ENCODE measurements at places on chromosomes 16 and 17. TPM values are rescaled to one million over a fixed set of nuclear protein-coding genes. Genes with fewer than 3 reads are reported as not detected.

- H3K27ac ChIP-seq = no peak overlapping the region
- no peaks in the 10 kb centered on the region for H3K27me3 ChIP-seq
- H3K4me3 ChIP-seq = no peak overlapping the region
- no peak for DNase-seq
These were observed 45.8 kb downstream of the ESRP2 start for GRCh38 chr16:68190081-68190480.

- H3K27ac ChIP-seq = no peak overlapping the region
- H3K27me3 ChIP-seq = peaks cover 3% of the 10 kb centered on the region
- H3K4me3 ChIP-seq = no peak overlapping the region
- H3K4me1 ChIP-seq = no peaks in the 10 kb centered on the region
- DNase-seq = no peak
These were observed 7.0 kb downstream of the SAMD14 start for GRCh38 chr17:50122945-50123344.

- H3K27me3 ChIP-seq = no peaks in the 10 kb centered on the region
- no peak overlapping the region for H3K4me3 ChIP-seq
- peak; percentile 83 for DNase-seq
- peaks cover 37% of the 10 kb centered on the region for H3K4me1 ChIP-seq
- peak overlapping the region; percentile 63 for H3K27ac ChIP-seq
These were observed 209.4 kb downstream of the SEC14L1 start for GRCh38 chr17:77349976-77350830.

- H3K4me3 ChIP-seq = no peak overlapping the region
- no peak overlapping the region for H3K27ac ChIP-seq
- no peaks in the 10 kb centered on the region for H3K27me3 ChIP-seq
These were observed 177.0 kb downstream of the IRF8 start for GRCh38 chr16:86075839-86076440.

DNA sequence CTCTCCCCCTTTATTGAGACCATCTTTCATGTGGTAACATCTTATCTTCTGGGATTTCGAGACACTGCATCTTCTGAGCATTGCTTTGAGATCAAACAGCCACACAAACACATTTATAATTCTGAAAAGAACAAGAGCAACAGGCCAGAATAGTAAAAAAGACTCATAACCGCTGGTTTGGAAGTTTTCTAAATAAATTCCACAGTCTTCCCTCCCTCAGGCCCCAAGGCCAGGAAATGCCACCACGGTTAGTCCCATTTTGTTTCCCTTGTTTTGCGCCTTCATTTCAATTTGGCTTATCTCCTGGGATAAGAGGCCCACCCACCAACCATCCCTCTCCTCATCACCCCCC is 25.3 kb downstream of the LITAF start:
- H3K27me3 ChIP-seq = no peaks in the 10 kb centered on the region
- H3K36me3 ChIP-seq = peaks cover under 1% of the 10 kb centered on the region
- no peak overlapping the region for H3K4me3 ChIP-seq
- H3K4me1 ChIP-seq = peaks cover 6% of the 10 kb centered on the region
- H3K27ac ChIP-seq = peak overlapping the region; percentile 64

- no peaks in the 10 kb centered on the region for H3K36me3 ChIP-seq
- H3K27ac ChIP-seq = no peak overlapping the region
These were observed 276.7 kb downstream of the PARN start for GRCh38 chr16:14353340-14353739.

The ABCC12 gene
- total RNA-seq = not detected

DNA sequence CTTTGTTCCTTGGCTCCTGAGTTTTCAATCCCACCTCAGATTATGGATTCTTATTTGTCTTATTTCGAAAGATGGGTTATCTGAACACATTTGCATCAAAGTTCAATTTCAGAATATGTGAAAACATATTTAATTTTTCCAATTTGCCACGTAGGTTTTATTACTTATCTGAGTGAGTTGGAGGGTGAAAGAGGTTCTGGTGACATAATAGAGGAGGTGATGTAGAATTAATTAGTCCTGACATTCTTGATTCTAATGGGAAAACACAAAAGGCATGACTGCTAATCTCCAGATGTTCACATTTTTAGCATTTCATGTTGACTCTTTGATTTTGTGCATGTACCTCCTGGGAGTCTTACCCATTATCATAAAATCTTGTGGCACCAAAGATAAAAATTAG is 9.1 kb downstream of the TOM1L1 start:
- DNase-seq = no peak
- peaks cover 1% of the 10 kb centered on the region for H3K36me3 ChIP-seq
- no peak overlapping the region for H3K27ac ChIP-seq
- no peaks in the 10 kb centered on the region for H3K27me3 ChIP-seq
- H3K4me3 ChIP-seq = no peak overlapping the region

DNA sequence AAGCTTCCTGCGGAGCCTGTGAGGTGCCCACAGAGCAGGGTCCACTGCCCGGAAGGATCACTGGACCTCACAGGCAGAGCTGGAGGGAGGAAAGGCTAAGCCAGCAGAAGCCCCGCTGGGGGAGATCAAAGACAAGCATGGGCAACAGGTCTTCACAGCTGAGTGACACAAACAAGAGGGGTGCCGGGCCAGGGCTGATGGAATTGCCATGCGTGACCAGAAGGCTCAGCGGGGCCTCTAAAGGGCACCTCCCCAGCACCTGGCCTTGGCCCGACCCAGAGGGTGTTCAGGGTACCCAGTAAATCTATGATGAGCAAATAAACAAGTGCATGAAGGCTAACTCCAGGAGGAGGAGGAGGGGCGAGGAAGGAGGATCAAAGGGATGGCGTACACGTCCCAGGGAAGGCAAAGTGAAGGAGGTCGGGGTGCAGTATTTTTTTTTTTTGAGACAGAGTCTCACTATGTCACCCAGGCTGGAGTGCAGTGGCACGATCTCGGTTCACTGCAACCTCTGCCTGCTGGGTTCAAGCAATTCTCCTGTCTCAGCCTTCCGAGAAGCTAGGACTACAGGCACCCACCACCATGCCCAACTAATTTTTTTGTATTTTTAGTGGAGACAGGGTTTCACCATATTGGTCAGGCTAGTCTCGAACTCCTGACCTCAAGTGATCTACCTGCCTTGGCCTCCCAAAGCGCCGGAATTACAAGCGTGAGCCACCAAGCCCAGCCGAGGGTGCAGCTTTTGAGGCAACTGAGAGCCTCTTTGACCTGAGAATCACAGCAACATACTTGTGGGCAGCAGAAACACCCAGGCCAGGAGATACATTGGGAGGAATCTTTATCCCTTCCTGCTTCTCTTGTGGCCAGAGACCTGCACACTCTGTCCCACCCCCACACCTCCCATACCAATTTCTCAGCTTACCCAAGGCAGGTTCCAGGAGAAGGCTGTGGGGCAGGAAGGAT is 16.1 kb upstream of the EXOC7 start:
- no peaks in the 10 kb centered on the region for H3K4me1 ChIP-seq
- DNase-seq = no peak
- peaks cover 5% of the 10 kb centered on the region for H3K27me3 ChIP-seq
- H3K36me3 ChIP-seq = no peaks in the 10 kb centered on the region

- H3K4me1 ChIP-seq = peaks cover 8% of the 10 kb centered on the region
- no peak overlapping the region for H3K27ac ChIP-seq
- no peak overlapping the region for H3K4me3 ChIP-seq
These were observed 6.8 kb upstream of the ADCY7 start for GRCh38 chr16:50259334-50260205.

The CDH1 gene
- under 0.01 TPM for total RNA-seq

DNA sequence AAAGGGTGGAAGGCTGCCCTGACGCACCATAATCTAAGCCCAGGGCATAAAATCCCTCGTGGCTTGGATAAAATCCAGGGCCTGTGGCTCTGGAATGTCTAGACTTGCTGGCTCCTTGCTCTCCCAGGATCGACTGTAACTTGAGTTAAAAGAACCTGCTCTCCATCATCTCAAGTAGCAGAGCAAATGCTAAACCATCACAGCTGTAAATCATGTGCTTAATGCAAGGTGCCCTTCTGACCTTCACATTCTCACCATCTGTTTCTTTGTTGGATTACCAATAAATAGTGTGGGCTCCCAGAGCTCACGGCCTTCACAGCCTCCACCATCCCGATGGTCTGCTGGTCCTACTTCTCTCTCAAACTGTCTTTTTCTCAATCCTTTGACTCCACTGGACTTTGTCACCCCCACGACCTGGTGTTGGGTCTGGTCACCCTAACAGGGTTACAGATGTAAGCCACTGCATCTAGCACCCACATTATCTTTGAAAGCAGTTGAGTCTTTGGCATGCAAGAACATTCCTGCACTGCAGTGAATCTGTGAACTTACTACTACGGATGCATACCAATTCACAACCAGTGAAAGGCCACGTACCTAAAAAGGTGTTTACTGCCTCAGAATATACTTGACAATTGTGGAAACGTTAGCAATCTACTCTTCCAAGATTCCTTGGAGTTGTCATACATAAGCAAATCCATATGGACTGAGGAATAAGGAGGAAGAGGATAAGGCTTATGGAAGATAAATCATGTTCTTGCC is 15.3 kb downstream of the RSL1D1 start:
- peaks cover 11% of the 10 kb centered on the region for H3K4me1 ChIP-seq
- peak overlapping the region; percentile 41 for H3K27ac ChIP-seq
- H3K4me3 ChIP-seq = no peak overlapping the region
- H3K36me3 ChIP-seq = peaks cover 12% of the 10 kb centered on the region

The TP53TG3 gene
- not detected for total RNA-seq

GRCh38 chr17:15233022-15233805 is 31.9 kb downstream of the PMP22 start:
- DNase-seq = peak; percentile 42
- H3K27me3 ChIP-seq = no peaks in the 10 kb centered on the region
- peaks cover 15% of the 10 kb centered on the region for H3K36me3 ChIP-seq
- peaks cover 6% of the 10 kb centered on the region for H3K4me1 ChIP-seq
- no peak overlapping the region for H3K4me3 ChIP-seq
- no peak overlapping the region for H3K27ac ChIP-seq

DNA sequence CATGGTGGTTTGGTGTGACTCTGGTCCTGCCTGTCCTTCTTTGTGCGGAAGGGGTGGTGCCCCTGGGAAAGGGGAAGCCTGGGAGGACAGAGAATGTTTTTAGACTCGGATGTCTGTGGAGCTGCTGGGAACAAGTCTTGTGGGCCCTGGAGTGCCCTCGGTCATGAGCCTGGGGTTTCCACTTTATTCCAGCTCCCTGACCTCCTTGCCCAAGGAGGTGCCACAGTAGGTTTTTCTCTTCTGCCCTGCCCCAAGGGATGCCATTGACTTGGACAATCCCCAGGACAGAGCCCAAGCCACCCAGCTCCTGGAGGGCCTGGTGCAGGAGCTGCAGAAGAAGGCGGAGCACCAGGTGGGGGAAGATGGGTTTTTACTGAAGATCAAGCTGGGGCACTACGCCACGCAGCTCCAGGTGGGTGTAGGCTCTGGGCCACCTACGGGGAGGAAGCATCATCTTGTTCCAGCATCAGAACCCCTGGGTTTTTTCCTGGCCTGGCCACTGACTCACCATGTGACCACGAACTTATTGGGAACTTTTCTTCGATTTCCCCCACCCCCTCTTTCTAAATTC is 1.4 kb downstream of the STAT5A start:
- H3K4me1 ChIP-seq = no peaks in the 10 kb centered on the region
- H3K36me3 ChIP-seq = no peaks in the 10 kb centered on the region
- H3K4me3 ChIP-seq = no peak overlapping the region
- no peak overlapping the region for H3K27ac ChIP-seq
- no peaks in the 10 kb centered on the region for H3K27me3 ChIP-seq

The KRTAP3-2 gene
- total RNA-seq = not detected

GRCh38 chr16:88645455-88645854 is 5.4 kb downstream of the CYBA start:
- no peak for DNase-seq
- peaks cover 1% of the 10 kb centered on the region for H3K27me3 ChIP-seq
- H3K4me3 ChIP-seq = no peak overlapping the region
- no peaks in the 10 kb centered on the region for H3K36me3 ChIP-seq
- peaks cover 3% of the 10 kb centered on the region for H3K4me1 ChIP-seq

GRCh38 chr16:25065899-25066298 is 45.6 kb upstream of the LCMT1 start:
- H3K36me3 ChIP-seq = no peaks in the 10 kb centered on the region
- H3K4me3 ChIP-seq = no peak overlapping the region
- no peaks in the 10 kb centered on the region for H3K27me3 ChIP-seq
- no peak for DNase-seq
- no peak overlapping the region for H3K27ac ChIP-seq

DNA sequence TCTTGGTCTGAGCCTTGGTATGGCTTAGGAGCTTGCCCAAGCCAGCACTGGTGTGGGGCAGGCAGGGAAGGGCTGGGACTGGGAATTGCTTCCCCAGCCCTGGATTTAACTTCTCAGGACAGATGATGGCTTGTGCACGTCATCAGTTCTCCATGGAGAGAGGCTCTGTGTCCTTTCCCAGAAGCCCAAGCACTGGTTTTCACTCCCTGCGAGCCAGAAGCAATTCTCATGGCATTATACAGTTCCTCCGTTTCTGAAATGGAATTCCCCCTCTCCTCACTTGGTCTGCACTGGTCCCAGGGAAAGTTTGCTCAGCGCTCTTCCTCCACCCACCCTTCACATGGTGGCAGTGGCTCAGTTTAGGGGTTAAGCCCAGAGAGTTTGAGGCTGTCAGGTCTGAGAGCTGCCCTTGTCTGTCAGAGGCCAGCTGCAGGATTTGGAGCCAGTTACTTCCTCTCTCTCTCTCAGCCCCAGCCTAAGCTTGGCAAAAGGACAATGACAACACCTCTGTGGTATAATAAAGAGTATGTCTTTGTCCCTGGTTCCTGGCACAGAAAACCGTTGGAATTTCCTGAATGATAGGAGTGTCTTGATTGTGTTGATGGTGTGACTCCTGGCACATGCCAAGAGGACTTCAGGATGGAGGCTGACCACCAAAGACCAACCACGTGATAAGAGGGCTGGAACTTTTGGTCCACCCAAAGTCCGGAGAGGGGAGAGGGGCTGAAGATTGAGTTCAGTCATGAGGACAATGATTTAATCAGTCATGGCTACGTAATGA is 219.6 kb upstream of the TNRC6C start:
- no peak for DNase-seq
- H3K27ac ChIP-seq = no peak overlapping the region
- H3K4me3 ChIP-seq = no peak overlapping the region
- peaks cover 7% of the 10 kb centered on the region for H3K27me3 ChIP-seq
- H3K4me1 ChIP-seq = no peaks in the 10 kb centered on the region

GRCh38 chr16:81553080-81553813 is 108.6 kb downstream of the CMIP start:
- no peaks in the 10 kb centered on the region for H3K27me3 ChIP-seq
- H3K4me1 ChIP-seq = peaks cover 3% of the 10 kb centered on the region
- no peak overlapping the region for H3K27ac ChIP-seq
- peak; percentile 71 for DNase-seq

The JPH3 gene
- total RNA-seq = not detected

The PRPSAP1 gene
- total RNA-seq = 32.7 TPM

GRCh38 chr17:42373896-42374295 is 14.3 kb downstream of the STAT3 start:
- H3K27ac ChIP-seq = no peak overlapping the region
- DNase-seq = no peak
- peaks cover 3% of the 10 kb centered on the region for H3K4me1 ChIP-seq
- no peaks in the 10 kb centered on the region for H3K27me3 ChIP-seq
- H3K4me3 ChIP-seq = no peak overlapping the region
- no peaks in the 10 kb centered on the region for H3K36me3 ChIP-seq

Data from fibroblast of lung (primary cell).